DND-41 (cell line): ENCODE measurements at places on chromosomes 7 and 10.

DNA sequence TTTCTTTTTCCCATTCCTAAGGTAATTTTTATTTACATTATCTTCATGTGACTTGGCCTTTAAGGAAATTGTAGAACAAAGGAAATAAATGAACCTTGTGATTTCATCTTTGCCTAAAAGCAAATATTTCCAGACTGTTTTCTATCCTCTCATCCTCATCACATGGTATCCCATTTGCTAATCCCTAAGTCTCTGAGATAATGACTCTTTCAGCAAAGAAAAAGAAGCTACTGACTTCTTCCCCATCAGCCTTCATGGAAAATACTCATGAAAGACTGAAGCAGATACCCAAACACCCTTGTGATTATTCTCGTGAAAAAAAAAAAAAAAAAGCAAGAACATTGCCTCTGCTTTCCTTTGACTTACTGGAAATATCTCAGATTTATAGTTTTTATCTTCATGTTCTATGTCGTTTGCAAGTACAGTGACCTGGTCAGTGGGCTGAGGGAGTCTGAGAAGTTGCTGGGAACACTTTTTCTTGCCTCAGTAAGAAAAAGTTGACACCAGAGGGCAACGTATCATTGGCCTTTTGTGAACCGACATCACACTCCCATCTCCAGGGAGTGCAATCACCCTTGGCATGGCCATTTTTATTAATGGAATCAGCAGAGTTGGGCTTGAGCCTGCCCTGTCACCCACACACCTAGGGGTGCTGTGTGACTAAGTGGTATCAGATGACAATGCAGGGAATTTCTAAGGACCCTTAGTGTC, 246.0 kb upstream of the KMT2E start:
- no peaks in the 10 kb centered on the region for H3K36me3 ChIP-seq
- no peaks in the 10 kb centered on the region for H3K27me3 ChIP-seq
- DNase-seq = no peak
- H3K4me1 ChIP-seq = no peaks in the 10 kb centered on the region
- no peak overlapping the region for H3K27ac ChIP-seq
- no peak overlapping the region for H3K4me3 ChIP-seq

GRCh38 chr10:131480066-131480465, 168.5 kb upstream of the TCERG1L start:
- DNase-seq = no peak
- H3K4me3 ChIP-seq = no peak overlapping the region
- H3K27me3 ChIP-seq = no peaks in the 10 kb centered on the region
- H3K27ac ChIP-seq = no peak overlapping the region

DNA sequence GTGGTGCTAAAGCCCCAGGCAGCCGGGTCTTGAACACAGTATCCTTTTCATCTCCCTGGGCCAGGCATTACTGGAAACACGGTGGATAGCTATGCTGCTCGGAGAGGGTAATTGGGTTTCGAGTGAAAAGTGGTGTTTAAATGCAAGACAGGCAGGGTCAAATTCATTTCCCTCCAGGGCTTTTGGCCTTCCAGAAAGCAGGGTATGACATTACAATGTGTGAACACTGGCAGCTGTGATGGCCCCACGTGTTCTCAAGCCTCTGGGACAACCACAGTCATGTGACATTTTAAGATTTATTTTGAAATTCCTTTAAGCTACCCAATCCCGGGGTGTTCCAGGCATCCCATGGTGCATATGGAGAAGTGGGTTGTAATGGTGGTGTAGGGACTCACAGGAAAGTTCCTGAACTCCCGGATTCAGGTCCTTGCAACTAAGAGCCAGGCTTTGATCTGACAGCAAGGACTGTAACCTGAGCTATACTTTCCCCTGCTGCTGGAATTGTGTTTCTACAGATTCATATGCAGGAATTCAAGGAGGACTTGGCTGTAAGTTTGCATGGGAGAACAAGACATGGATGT, 46.8 kb downstream of the INSYN2A start:
- no peak overlapping the region for H3K4me3 ChIP-seq
- no peaks in the 10 kb centered on the region for H3K36me3 ChIP-seq
- no peak overlapping the region for H3K27ac ChIP-seq
- no peak for DNase-seq
- no peaks in the 10 kb centered on the region for H3K4me1 ChIP-seq
- no peaks in the 10 kb centered on the region for H3K27me3 ChIP-seq

GRCh38 chr7:74199551-74200355, 10.1 kb upstream of the LAT2 start:
- no peak for DNase-seq
- peaks cover 28% of the 10 kb centered on the region for H3K36me3 ChIP-seq
- no peak overlapping the region for H3K4me3 ChIP-seq
- H3K4me1 ChIP-seq = peaks cover 21% of the 10 kb centered on the region
- no peaks in the 10 kb centered on the region for H3K27me3 ChIP-seq

- H3K4me1 ChIP-seq = no peaks in the 10 kb centered on the region
- no peak overlapping the region for H3K4me3 ChIP-seq
- H3K27ac ChIP-seq = no peak overlapping the region
- no peaks in the 10 kb centered on the region for H3K27me3 ChIP-seq
- DNase-seq = no peak
These were observed 78.1 kb upstream of the VWDE start for GRCh38 chr7:12481722-12482121.

DNA sequence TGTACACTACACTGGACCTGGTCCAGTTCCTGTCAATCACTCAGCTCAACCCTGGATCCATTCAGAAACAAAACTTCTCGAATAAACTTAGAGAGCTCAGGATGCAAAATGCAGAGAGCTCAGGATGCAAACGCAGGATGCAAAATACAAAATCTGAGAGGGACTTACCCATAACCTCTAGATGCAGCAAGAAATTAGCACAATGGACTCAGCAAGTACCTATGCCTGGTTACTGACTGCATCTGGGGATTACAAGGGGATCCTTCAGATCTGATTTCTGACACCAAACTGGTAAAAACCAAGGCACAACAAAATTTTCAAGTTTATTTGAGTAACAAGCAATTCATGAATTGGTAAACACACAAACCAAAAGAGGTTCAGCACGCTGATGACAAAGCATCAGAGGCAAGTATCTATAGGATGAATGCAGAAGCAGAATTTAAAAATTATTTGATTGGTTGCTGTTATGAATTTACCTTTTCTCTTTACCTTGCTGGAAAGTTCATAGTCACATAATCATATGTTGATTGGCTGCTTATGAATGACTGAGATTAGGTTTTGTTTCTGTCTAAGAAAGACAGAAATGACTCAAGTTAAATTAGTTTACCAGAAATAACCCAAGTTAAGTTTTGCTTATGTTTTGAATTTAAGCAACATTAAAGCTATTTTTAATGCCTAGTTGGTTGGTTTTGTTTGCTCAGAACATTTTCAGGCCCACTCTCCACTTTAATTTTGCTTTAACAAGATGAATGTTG, 11.4 kb downstream of the GIMAP6 start:
- no peaks in the 10 kb centered on the region for H3K4me1 ChIP-seq
- H3K36me3 ChIP-seq = peaks cover 7% of the 10 kb centered on the region
- H3K4me3 ChIP-seq = no peak overlapping the region
- no peak overlapping the region for H3K27ac ChIP-seq
- no peak for DNase-seq
- no peaks in the 10 kb centered on the region for H3K27me3 ChIP-seq

GRCh38 chr7:36474283-36475010, 84.8 kb downstream of the ANLN start:
- no peaks in the 10 kb centered on the region for H3K36me3 ChIP-seq
- H3K27me3 ChIP-seq = no peaks in the 10 kb centered on the region
- no peak overlapping the region for H3K4me3 ChIP-seq
- no peaks in the 10 kb centered on the region for H3K4me1 ChIP-seq
- DNase-seq = no peak

DNA sequence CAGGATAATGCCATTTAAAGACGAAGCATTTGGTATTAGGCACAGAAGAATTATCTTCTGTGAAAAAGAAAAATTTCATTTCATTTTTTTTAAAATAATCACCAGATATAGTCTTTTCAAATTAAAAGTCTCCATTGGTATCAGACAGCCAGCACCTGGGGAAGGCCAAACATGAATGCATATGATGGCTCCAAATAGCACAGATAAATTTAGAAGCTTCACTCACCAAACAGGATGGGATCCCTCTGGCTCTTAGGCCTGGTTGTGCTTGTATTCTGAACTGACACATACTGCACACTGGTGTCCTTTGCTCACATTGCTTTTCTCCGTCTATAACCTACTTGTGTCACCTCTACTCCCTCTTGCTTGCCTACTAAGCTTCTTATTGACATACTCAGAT, 169.5 kb upstream of the CHRM2 start:
- DNase-seq = no peak
- H3K27ac ChIP-seq = no peak overlapping the region
- H3K36me3 ChIP-seq = no peaks in the 10 kb centered on the region

DNA sequence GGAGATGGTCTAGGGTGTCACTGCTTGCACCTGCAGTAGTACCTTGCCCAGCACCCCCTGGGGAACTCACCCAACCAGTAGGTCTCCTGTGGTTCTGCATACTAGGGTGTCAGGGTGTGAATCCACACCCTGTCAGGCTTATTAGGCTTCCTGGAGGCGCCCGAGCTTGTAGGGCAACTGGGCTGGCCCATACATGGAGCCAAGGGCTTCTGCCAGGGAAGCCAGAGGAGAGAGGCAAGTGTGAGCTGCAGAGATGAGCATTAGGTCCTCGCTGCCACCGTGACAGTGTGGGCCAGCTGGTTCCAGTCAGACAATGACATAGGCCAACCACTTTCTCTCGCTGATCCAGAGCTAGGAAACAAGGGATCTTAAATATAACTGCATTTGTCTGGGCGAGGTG, 11.2 kb downstream of the MXI1 start:
- no peak overlapping the region for H3K27ac ChIP-seq
- no peaks in the 10 kb centered on the region for H3K36me3 ChIP-seq
- no peak overlapping the region for H3K4me3 ChIP-seq

DNA sequence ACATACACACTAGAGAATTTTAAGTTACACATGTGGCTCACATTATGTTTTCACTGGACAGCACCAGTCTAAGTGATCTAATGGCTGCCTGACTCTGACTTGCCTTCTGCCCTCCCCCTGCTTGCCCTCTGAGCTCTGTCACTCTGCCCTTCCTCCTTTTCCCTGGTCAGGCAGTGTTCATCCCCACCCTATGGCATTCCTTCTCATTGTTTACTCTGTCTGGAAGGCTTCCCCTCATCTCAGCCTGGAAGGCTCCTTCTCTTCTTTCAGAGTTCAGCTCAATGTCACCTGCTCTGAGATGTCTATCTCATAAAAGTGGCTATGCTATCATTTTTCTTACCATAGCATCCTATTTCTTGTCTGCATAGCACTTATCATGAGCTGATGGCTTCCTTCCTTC, 305.7 kb downstream of the BMPER start:
- H3K4me3 ChIP-seq = no peak overlapping the region
- H3K27me3 ChIP-seq = no peaks in the 10 kb centered on the region
- no peaks in the 10 kb centered on the region for H3K4me1 ChIP-seq
- DNase-seq = no peak

- H3K4me3 ChIP-seq = no peak overlapping the region
- no peaks in the 10 kb centered on the region for H3K4me1 ChIP-seq
- H3K27me3 ChIP-seq = no peaks in the 10 kb centered on the region
- H3K27ac ChIP-seq = no peak overlapping the region
- no peaks in the 10 kb centered on the region for H3K36me3 ChIP-seq
- DNase-seq = no peak
These were observed 21.9 kb downstream of the CACNB2 start for GRCh38 chr10:18162021-18162627.
